AG09319 (cell line): ENCODE measurements at places on chromosomes 16 and 17.

GRCh38 chr17:66227212-66228045, 1.8 kb downstream of the APOH start:
- DNase-seq, result no peak

DNA sequence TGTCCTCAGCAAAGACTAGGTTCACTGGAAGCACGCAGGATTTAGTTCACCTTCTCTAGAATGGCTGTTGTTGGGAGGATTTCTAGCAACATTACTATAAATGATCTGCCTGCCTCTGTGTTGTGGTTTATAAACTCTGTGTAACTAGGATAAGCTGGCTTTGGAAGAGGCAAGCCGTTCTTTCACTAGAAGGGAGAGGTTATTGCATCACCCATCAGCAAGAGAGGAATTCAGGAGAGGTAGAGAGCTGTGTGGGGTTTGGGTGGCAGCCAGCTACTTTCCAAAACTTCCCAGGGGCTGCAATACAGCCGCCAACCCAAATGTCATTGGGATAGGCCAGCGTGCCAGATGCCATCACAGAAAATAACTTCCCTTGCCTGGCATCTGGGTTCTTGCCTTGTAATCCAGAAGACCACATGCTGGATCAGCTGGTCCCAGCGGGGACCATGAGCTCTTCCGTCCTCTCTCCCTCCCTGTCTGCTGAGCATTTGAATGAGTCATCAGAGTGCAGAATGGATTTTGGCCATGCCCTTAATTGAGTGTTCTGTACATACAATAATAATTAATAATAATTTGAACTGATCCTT, 95.7 kb upstream of the RBFOX1 start:
- no peak for DNase-seq

GRCh38 chr17:38511150-38512108, 83.2 kb downstream of the ARHGAP23 start:
- peak; percentile 34 for DNase-seq

DNA sequence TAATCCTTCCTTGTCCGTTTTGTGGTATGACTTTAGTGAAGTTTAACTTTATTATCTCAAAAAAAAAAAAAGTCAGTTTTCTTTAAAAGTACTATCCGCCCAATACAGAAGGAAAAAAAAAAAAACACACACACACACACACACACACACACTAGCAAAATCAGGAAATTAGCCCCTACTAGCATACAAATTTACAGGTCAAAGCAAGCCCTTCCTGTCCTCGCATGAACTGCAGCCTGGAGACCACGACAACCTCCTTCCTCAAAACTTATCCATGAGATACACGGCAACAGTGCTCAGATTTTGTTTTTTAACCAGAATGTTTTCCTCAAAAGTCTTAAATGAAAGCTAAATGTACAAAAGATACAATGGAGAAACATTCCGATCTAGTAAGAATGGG, 16.2 kb downstream of the NCOR1 start:
- no peak for DNase-seq

- no peak for DNase-seq
Measured at GRCh38 chr17:73791631-73792030, 147.4 kb upstream of the SDK2 start.

DNA sequence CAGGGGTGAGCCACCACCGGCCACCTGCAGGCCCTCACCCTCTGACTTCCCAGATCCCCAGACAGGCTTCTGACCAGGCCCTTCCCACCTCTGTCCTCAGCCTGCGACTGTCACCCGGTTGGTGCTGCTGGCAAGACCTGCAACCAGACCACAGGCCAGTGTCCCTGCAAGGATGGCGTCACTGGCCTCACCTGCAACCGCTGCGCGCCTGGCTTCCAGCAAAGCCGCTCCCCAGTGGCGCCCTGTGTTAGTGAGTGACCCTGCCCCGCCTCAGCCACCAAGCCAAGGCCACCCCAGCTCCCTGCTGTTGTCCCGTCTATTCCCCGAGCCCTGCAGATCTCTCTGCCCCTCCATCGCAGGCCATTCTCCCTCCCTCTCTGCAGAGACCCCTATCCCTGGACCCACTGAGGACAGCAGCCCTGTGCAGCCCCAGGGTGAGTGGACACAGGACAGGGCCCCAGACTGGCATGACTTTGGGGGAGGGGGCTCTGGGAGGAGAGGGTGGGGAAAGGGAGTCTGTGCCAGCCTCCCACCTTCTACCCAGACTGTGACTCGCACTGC, 1.9 kb downstream of the NTN3 start:
- DNase-seq, result no peak

GRCh38 chr16:23082161-23082788, 67.0 kb downstream of the USP31 start:
- no peak for DNase-seq

DNA sequence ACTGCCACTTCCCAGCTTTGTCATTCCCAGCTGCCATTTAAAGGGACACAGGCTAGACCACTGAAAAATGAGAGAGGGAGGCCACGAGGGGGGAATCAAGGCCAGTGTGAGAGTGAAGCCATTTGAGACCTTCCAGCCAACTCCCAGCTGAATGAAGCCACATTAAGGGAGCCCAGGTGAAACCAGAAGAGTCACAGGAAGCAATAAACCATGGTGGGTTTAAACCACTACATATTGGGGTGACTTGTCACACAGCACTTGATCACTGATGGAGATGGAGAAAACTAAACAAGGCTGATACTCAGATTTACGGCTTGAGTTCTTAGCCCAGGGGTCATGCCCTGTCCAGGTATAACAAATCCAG, 2.8 kb upstream of the NUBP1 start:
- DNase-seq, result no peak

GRCh38 chr16:19274165-19274797, 11.2 kb upstream of the CLEC19A start:
- DNase-seq, result no peak

DNA sequence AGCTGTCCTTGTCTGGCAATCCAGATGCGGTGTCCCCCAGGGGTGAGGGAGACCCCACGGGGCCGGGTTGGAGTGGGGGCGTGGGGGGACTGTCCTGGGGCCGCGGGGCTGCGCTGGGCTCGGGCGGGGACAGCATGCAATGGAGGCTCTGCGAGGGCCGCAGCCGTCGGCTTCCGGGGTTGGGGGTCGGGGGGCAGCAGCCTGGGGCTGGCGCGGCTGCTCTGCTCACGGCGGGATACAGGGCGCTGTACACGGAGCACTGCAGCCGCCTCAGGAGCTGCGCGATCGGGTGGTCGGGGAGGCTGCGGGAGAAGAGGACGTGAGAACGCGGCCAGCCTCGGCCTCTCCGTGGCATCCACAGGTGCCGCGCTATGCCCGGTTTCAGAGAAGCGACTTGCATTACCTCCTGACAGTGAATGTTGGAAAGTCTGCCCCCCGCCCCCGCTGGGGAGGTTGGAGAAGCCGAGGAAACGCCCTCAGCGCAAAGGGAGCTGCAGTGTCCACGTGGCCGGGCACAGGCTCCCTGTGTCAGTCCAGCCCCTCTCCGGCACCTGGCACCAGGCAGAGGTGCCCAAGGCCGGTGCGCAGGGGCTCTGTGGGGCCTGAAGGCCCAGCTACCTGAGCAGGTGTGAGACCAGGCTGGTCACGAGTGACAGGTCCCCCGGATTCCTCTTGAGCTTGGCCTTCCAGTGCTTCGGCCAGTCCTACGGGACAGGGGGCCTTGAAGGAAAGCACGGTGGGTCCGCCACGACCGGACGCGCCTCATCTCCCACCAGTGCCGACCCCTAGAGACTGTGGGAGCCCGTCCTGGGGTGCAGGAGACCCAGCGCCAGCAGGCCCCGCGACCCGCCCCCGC, 9.4 kb upstream of the SPATA2L start:
- no peak for DNase-seq

DNA sequence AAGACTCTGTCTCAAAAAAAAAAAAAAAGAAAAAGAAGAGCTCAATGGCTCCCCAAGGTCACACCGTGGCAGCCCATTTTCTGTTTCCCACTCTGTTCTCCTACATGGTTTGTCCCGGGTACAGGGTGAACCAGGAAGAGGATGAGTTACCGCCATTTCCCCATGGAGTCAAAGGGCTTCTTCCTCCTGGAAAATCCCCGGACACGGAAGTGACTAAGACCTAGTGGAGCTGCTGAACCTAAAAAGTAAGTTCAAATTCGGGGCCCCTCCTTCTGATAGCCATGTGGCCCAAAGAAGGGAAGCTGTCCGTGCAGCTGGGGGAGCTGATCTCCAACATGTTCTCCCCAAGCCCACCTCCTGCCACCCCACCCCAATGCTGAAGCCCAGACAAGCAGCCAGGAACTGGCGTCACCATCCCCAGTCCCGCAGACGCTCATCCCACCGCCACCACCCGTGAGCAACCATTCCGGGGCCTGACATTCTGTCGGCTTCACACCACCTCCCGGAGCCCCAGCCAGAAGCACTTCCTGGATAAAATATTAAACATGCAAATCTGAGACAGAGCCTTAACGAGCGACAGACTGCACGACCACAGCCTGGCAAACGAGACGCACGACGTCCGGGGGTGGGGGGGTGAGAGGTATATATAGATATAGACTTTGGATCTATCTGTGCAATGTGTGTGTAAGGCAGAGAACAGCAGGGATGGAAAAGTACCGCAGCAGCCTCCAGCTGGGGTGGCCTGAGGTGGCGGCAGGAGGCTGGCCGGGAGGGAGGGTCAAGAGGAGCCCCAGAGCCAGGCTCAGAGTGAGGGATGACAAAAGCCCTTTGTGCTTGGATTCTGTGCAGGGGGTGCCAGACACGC, 17.6 kb downstream of the EPOP start:
- DNase-seq, result no peak

DNA sequence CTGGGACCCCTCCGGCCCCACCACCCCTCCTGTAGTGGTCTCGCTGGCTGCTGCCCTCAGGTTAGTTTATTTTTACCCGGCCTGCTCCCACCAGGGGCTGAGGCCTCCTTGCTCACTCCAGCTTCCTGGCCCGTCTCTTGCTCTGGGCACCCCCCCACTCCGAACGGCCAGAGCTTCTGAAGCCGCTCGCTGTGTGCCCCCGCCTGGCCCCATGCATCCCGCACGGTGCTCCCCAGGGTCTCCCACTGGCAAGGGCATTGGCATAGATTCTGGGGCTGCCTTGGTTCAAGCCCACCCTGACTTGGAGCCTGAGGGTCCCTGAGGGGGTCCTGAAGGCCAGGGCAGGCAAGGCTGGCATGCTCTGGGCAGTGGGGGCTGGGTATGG, 186.4 kb downstream of the SEC14L1 start:
- DNase-seq, result no peak

GRCh38 chr16:86467490-86467889, 42.8 kb upstream of the FOXF1 start:
- no peak for DNase-seq

DNA sequence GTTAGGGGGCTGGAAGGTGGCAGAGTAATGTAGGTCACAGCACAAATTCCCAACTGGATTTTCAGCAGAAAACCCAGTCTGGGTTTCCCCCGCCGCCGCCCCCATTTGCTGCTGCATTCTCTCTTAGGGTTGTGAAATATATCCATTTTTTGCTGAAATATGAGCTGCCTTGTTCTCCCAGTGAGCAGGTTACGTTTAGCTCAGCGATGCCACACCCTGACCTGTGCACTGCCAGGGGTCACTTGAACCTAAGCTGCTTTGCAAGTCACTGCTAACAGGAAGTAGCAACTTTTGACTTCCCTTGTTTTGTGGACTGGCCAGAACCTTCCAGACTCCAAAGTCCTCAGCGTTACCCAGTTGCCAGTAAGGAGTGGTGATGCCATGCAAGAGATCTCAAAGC, 274.1 kb downstream of the CPPED1 start:
- no peak for DNase-seq

DNA sequence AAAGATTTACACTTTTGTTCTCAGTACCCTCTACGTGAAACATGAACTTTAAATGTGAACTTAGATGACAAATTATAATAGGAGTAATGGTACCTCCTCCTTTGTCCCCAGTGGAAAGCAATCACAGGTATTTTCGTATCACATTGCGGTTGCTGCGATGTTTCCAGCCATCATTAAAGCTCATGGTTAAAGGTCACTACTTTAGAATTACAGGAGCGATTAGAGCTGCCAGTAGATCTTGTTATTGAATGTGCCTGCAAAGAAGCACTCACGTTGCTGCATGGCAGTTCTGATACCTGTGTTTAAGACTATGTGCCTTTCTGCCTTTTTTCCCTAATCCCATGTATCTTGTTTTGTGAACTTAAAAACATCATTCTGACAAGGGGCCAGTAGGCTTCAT, 301.0 kb downstream of the CPPED1 start:
- DNase-seq, result no peak
